Effector memory CD4-positive, alpha-beta T cell (primary cell): ENCODE measurements at places on chromosomes 2 and 18.

- DNase-seq: no peak
Measured at GRCh38 chr2:170024721-170025120, 153.2 kb upstream of the MYO3B start.

DNA sequence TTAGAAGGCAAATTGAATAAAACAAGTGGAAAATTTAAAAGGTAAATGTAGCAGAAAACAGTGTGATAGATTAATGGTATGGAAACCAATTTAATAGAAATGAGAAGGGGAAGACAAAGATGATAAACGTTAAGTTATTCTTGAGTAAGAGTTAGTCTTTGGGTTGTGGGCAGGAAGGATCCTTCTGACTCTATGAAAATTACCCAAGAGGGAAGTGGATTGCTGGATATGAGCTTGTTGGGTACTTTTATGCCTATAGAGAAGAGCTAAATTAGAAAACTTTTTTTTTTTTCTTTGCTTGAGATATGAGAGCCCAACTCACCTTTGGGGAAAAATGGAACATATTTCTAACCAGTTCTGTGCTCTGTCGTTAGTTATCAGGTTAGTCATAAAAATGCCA lies 144.0 kb downstream of the LDLRAD4 start:
- no peak for DNase-seq

GRCh38 chr18:23253630-23254029 lies 118.3 kb downstream of the CABLES1 start:
- no peak for DNase-seq

GRCh38 chr2:235146871-235147565 lies 195.2 kb downstream of the SH3BP4 start:
- DNase-seq: no peak

- DNase-seq: no peak
Measured at GRCh38 chr2:25159949-25160348, 8.4 kb downstream of the POMC start.
